Stimulated activated CD8-positive, alpha-beta memory T cell treated with anti-CD3 and anti-CD28 coated beads, Interleukin-15, amount 100 ng/mL, for 24 hours (primary cell): ENCODE measurements at places on chromosomes 7 and 10.
A peak's percentile ranks its signal among the peaks of the same experiment; 100 is the strongest.

DNA sequence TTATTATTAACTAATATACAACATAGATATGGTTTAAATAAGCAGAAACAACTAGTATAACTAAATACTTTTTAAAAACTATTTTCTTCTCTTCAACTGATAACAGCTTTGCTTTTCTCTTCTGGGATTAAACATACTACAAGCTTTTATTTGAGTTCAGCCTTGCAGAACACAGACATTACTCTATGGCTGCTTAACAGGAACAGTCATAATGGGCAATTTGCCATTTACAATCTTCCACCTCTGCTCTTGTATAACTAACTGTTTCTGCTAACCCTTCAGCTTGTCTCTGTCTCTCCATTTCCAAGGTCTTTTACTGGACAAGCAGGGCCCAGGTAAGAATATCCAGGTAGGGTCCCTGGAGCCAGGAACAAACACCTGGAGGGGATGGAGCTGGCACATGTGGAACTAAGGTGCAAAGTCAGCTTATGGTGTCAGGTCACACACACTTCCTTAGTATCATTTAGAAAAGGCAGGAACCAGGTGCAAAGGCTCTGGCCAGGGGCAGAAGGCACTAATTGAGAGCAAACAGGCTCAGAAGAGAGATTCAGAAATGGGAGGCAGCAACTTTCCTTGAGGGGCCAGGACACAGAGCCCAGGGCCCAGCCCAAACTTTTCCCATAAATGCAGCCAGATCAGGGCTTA, 93.1 kb downstream of the STRA8 start:
- no peak for DNase-seq

GRCh38 chr7:158460665-158461064, 127.0 kb downstream of the PTPRN2 start:
- DNase-seq, result no peak

GRCh38 chr10:1687190-1687589, 50.1 kb downstream of the ADARB2 start:
- DNase-seq, result no peak

DNA sequence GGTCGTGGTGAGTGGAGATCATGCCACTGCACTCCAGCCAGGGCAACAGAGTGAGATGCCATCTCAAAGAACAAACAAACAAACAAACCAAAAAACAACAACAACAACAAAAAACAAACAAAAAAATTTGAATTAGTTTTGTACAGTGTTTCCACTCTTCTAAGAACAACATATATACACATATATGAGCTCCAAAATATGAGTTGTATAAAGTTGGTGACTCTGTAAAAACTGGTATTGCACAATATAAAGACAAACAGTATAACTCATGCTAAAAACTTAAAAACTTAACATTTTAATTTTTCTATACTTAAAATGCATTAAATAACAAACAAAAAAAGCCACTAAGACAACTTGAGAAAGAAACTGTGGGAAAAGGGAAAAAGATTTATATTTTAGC, 46.0 kb downstream of the AKR1B15 start:
- DNase-seq, result no peak

GRCh38 chr10:1731592-1731991, 5.7 kb downstream of the ADARB2 start:
- no peak for DNase-seq

DNA sequence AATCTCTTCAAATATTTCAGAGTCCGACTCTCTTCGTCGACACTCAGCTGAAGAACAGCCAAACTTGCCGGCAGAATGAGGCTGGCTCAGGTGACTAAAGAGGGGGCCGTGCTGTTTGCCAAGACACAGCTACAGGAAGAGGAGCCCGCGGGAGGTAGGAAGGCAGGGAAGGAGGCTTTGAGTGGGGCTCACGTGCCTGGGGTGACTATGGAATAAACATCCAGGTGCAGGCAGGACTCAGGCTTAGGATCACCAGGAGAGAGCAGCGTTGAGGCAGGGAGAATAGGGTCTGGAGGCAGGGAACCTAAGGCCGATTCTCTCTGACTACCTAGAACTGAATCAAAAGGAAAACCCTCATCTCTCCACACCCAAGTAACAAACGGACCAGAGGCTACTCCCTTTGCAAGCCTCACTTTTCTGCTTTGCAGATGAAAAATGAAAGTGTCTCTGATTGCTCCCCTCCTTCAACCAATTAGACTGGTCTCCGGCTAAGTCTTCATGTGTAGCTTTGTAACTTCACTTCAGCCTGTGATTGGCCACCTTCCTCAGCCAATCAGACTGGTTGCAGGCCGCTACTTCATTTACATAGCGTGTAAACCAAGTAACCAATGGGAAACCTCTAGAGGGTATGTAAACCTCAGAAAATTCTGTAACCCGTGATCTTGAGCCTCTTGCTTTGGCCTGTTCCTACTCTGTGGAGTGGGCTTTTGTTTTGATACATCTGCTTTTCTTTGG, 19.7 kb upstream of the BNIP3 start:
- no peak for DNase-seq

- no peak for DNase-seq
Measured at GRCh38 chr10:78424723-78425122, 391.1 kb downstream of the RPS24 start.

DNA sequence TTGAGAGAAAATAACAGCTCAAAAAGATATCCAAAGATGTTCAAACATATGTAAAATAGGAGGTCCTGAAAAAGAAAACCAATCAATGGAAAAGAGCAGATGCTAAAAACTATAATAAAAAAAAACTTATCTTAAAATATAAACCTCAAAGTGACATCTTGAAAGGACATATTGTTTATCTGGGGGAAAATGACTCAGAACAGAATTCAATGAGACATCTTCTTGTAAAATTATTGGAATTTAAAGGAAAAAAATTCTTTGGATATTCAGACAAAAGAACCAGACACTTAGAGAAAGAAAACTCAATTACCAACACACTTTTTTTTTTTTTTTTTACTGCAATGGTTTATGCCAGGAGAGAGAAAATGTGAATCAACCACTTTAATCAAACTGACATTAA, 58.9 kb downstream of the NAMPT start:
- DNase-seq, result no peak

GRCh38 chr10:15703151-15703880, 16.4 kb downstream of the ITGA8 start:
- no peak for DNase-seq

DNA sequence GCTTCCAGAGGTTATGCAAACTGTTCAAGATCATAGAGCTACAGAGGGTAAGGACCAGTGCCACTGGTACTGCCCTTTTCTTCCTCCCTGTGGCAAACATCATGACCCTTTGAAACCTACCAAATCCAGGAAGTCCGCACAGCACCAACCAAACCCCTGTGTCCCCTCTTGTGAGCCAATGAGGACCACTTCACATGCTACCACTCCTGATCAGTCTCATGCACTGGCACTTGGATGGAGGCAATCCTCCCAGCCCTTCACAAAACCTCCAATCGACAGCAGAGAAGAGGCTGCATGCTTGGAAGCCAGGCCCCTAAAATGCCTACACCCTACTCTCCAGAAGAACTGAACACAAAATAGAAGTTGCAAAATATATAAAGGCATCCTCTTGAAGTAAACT, 248.0 kb downstream of the TNS3 start:
- no peak for DNase-seq

GRCh38 chr10:118342638-118343020, 505 bp upstream of the FAM204A start:
- no peak for DNase-seq

GRCh38 chr10:22854935-22855421, 72.9 kb upstream of the ARMC3 start:
- no peak for DNase-seq

- no peak for DNase-seq
Measured at GRCh38 chr10:71923138-71923692, 41.0 kb upstream of the CHST3 start.

DNA sequence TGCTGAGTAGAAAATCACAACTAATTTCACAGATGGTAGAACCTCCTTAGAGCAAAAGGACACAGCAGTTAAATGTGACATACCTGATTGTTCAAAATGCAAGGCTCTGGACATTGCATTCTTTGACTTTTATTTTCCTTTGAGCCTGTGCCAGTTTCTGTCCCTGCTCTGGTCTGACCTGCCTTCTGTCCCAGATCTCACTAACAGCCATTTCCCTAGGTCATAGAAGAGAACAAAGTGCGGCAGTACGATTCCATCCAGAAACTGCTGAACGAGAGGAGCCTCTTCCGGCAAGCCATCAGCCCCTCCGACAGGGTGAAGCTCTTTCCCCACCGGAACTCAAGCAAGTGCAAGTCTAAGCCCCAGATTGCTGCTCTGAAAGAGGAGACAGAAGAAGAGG, 186.9 kb downstream of the CFTR start:
- DNase-seq, result no peak

DNA sequence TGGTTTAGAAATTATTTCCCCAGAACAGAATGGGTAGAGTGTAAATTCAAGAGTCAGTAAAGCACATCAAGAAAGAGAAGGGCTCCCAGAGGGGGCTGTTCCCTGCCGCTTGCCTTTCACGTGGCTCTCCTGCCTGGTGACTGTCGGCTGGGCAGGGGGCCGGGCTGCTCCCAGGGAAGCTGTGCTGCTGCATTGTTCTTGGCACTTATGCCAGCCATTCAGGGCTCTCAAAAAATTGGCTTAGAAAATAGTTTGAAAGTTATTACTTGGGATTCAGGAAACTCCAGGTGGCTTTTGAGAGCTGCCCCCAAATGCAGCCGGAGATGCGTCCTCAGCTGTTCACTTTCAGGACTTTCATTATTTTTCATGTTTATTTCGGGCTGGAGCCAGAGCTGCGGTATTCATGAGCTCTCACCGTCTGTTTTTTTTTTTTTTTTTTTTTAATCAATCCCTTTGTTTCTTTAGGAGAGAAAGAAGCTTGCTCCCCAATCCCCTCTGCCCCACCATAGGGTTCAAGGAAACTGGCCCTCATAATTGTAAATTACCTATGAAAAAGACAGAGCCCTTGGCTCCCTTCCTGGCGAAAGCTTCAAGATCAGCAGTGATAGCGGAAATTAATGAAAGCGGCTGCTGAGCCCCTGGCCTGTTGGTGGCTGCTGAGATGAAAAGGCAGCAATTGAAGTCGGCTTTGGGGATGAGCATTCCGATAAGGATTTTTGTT, 94.1 kb downstream of the SORCS3 start:
- DNase-seq, result no peak

DNA sequence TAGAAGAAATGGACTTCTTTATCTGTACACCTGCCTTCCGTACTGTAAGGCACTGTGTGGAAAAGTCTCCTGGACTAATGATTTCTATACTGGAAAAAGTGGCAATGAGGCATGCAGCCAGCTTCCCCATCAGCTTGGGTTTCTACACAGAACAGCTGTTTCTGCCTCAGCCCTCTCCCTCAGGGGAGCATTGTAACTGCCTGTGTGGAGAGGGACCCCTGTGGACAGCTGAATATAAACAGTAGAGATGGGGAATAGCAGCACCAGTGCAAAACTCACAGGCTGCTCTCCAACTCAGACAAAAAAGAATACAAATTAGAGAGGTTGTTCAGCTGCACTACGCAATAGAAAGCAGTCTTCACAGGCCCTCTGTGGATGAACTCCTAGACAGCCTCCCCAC, 451.3 kb upstream of the MBL2 start:
- no peak for DNase-seq

GRCh38 chr7:16479161-16479560, 13.6 kb upstream of the SOSTDC1 start:
- DNase-seq, result no peak

- DNase-seq, result no peak
Measured at GRCh38 chr7:23598296-23598695, 1.1 kb downstream of the CCDC126 start.

DNA sequence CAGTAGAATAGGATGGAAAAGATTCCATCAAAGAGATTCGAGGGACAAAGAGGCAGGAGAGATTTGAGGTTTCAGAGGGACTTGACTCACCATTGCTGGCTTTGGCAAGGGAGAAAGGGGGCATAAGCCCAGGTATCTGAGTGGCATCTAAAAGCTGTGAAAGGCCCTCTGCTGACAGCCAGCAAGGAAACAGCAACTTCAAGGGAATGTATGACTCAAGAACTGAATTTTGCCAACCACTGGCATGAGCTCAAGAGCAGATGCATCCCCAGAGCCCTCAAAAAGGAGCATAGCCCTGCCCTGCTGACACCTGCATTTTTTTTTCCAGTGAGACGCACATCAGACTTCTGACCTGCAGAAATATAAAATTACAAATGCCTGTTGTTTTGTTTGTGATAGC, 19.6 kb upstream of the ADAM12 start:
- DNase-seq, result no peak

- DNase-seq, result no peak
Measured at GRCh38 chr10:83991986-83992753, 147.1 kb upstream of the GHITM start.

DNA sequence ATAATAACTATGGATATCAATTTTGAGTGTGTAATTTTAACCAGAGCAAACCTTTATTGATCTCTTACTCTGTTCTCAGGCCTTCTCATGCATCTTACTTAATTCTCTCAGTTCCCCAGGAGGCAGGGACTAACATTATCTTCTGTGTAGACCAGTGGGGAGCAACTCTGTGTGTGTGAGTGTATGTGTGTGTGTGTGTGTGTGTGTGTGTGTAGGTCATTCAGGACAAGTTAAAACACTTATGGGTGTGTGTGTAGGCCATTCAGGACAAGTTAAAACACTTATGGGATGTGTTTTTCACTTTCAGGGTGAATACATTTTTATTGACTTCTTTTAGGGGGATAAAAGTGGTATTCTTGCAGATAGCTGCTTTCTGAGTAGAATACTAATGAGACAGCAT, 145.0 kb downstream of the ADAM12 start:
- DNase-seq, result no peak

GRCh38 chr7:77759294-77759889, 38.8 kb downstream of the TMEM60 start:
- peak; percentile 17 for DNase-seq

DNA sequence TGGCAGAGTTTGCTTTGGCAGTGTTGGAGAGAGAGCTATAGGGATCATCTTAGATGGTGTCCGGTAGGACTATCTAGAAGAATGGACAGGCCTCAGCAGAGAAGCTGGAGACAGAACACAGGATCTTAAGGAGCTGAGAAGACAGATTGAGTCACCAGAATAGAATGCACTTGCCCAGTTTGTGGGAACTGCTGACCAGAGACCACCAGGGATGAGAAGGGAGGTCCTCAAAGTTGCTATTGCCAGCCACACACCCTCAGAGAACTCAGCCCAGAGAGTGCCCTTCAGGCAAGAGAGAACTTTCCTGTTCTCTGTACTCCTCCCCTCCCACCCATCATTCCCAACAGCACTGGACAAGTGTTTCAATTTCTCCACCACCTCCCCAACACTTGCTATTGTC, 25.3 kb upstream of the GALNT11 start:
- no peak for DNase-seq

GRCh38 chr10:130403153-130404075, 267.2 kb downstream of the GLRX3 start:
- no peak for DNase-seq

DNA sequence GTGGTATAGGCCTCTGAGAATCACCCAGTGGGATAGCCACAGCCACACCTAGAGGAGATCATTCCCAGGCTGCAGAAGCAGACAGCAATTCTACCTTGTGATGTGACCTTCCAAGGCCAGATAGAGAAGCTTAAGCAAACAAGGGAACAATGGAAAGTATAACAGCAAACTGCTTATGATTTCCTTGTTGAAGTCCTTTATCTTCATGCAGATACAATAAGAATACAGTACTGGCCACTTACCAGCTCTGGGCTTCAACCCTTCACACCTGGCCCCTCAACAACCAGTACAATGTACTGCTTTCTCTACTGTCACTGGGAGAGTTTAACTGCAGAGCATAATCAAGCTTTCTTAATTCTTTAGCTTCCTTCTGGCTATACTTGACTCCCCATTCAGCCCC, 22.6 kb upstream of the DDX50 start:
- DNase-seq, result no peak
